ENCODE measurements at places on chromosomes 6 and 20.
A peak's percentile ranks its signal among the peaks of the same experiment; 100 is the strongest.

GRCh38 chr20:25481235-25481917, 73.9 kb downstream of the GINS1 start:
- H3K27me3 ChIP-seq, result no peaks in the 10 kb centered on the region
- H3K4me3 ChIP-seq, result no peak overlapping the region
- no peaks in the 10 kb centered on the region for H3K4me1 ChIP-seq

- H3K27me3 ChIP-seq, result no peaks in the 10 kb centered on the region
- H3K4me1 ChIP-seq, result peaks cover 4% of the 10 kb centered on the region
- no peak overlapping the region for H3K27ac ChIP-seq
- H3K4me3 ChIP-seq, result no peak overlapping the region
These were observed 21.9 kb upstream of the AGPAT4 start for GRCh38 chr6:161295784-161296183.

DNA sequence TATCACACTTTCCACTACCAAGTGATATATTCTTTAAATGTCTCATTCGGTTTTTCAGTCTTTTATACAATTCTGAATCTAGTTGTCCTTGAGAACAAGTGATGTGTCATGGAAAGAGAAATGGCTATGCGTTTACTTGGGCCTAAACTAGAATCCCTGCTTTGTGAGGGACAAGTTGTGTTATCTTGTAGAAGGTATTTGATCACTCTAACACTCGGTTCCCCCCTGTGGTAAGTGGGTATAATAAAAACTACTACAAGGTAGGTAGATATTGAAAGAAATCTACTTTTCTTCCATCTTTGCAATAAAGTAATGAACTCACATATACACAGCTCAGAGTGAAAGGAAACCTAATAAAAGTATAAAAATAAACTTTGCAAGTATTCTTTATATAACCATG, 108.9 kb downstream of the MANEA start:
- H3K27me3 ChIP-seq, result no peaks in the 10 kb centered on the region

- no peak for DNase-seq
- H3K27ac ChIP-seq, result no peak overlapping the region
- no peaks in the 10 kb centered on the region for H3K27me3 ChIP-seq
- peaks cover 68% of the 10 kb centered on the region for H3K36me3 ChIP-seq
- H3K4me1 ChIP-seq, result peaks cover 4% of the 10 kb centered on the region
These were observed 24.7 kb downstream of the PTGIS start for GRCh38 chr20:49543071-49543857.

GRCh38 chr6:125754566-125754965, 5.1 kb downstream of the HEY2 start:
- H3K4me1 ChIP-seq, result no peaks in the 10 kb centered on the region
- no peak overlapping the region for H3K27ac ChIP-seq
- no peaks in the 10 kb centered on the region for H3K36me3 ChIP-seq
- H3K4me3 ChIP-seq, result no peak overlapping the region

GRCh38 chr6:33571637-33572316, 8.3 kb downstream of the BAK1 start:
- H3K27me3 ChIP-seq, result no peaks in the 10 kb centered on the region
- H3K4me3 ChIP-seq, result peak overlapping the region; percentile 48
- H3K36me3 ChIP-seq, result peaks cover 13% of the 10 kb centered on the region
- no peak overlapping the region for H3K27ac ChIP-seq

GRCh38 chr6:30149234-30149633, 11.8 kb downstream of the TRIM10 start:
- DNase-seq, result no peak
- no peaks in the 10 kb centered on the region for H3K27me3 ChIP-seq
- H3K4me1 ChIP-seq, result no peaks in the 10 kb centered on the region
- H3K27ac ChIP-seq, result no peak overlapping the region
- no peak overlapping the region for H3K4me3 ChIP-seq

DNA sequence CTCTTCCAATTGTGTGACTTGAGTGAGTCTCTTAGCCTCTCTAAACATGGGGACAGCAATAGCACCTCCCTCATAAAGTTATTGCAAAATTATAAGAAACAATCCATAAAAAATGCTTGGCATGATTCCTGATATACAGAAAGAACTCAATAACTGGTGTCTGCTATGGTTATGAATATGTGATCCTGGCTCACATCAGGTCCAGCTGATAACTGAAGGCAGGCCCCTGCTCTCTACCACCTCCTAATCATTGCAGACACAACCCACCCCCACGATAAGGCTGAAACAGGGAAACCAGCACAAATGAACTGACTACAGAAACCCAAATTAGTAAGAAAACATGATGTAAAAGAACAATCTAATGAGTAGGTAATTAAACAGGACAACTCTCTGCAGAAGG, 5.4 kb downstream of the TRIM15 start:
- H3K36me3 ChIP-seq, result no peaks in the 10 kb centered on the region
- no peak for DNase-seq
- no peaks in the 10 kb centered on the region for H3K4me1 ChIP-seq
- no peak overlapping the region for H3K27ac ChIP-seq
- peaks cover 70% of the 10 kb centered on the region for H3K27me3 ChIP-seq
- no peak overlapping the region for H3K4me3 ChIP-seq

DNA sequence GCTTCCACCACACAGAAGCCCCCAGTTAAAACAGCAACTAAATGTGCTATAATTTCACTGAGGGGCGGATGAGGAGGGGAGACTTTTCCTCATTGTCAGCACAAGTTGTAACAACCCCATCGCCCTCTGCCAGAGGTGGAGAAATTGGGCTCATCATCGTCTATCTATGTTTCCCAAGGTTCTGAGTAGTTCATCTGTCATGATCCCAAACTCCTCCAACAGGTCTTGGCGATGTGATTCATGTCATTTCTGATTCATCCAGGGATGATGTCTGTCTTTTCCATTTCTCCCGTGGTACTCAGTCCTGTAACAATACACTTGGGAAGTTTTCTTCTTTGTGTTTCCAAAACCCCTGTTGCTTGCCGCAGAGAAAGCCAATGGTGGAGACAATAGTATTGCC, 51.0 kb downstream of the TFAP2A start:
- no peaks in the 10 kb centered on the region for H3K4me1 ChIP-seq
- no peaks in the 10 kb centered on the region for H3K36me3 ChIP-seq
- no peak overlapping the region for H3K27ac ChIP-seq
- no peak for DNase-seq

DNA sequence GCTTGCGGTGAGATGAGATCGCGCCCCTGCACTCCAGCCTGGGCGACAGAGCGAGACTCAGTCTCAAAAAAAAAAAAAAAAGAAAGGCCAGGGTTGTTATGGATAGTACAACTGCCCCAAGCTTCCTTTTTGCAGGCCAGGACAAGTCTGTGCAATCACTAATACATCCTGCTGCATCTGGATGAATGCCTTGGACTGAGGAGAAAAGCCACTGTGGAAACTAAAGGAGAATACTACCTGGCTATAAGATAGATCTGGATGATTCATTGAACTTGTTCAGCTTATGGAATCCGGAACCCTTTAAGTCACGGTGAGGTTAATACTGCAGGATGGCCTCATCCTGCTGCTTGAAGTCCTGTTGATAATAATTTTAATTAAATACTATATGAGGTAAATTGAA, 278.2 kb downstream of the TFAP2A start:
- DNase-seq, result no peak
- H3K4me1 ChIP-seq, result no peaks in the 10 kb centered on the region
- no peak overlapping the region for H3K27ac ChIP-seq
- H3K27me3 ChIP-seq, result no peaks in the 10 kb centered on the region
